Kidney glomerular epithelial cell (primary cell): ENCODE measurements at places on chromosomes 3 and 15.

- DNase-seq, result peak; percentile 82
These were observed 71.3 kb downstream of the SMAD6 start for GRCh38 chr15:66773129-66773873.

- DNase-seq, result no peak
These were observed 152.6 kb downstream of the ZNF621 start for GRCh38 chr3:40677321-40677720.

GRCh38 chr15:65953622-65954021 lies 84.3 kb downstream of the RAB11A start:
- no peak for DNase-seq

DNA sequence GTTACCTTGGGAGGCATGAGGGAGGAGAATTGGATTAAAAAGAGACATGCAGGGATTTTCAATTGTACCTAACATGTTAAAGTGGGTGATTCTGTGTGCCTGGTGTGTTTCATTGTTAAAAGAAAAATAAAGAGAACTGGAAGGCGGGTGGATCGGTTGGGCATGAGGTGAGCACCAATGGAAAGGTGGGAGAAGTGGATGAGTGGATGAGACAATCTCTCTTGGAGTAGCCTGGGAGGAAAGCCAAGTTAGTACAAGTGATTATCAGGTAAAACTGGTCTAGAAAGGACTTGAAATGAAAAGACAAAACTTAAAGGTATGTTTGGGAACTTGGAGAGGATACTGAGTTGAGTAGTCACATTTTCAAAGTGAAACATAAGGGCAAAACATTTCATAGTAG lies 12.1 kb downstream of the VEPH1 start:
- no peak for DNase-seq

- no peak for DNase-seq
These were observed 279.6 kb upstream of the GADL1 start for GRCh38 chr3:31174079-31174478.

- DNase-seq, result no peak
These were observed 1042.1 kb downstream of the TUSC7 start for GRCh38 chr3:117751651-117752050.

- peak; percentile 84 for DNase-seq
These were observed 14.8 kb downstream of the LOXL1 start for GRCh38 chr15:73941044-73941443.

DNA sequence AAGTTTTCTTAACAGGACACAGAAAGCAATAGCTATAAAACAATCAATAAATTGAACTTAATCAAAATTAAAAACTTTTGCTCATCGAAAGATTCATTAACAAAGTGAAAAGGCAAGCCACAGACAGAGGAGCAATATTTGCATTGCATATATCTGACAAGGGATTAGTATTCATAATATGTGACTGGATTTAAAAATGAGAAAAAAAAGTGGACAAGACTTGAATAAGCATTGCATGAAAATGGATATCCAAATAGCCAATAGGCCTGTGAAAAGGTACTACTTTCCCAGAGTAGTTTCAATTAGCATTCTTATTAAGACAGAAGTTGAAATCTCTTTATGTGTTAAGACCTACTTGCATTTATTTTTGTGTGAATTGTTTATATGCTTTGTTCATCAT lies 84.7 kb downstream of the CORO2B start:
- no peak for DNase-seq

DNA sequence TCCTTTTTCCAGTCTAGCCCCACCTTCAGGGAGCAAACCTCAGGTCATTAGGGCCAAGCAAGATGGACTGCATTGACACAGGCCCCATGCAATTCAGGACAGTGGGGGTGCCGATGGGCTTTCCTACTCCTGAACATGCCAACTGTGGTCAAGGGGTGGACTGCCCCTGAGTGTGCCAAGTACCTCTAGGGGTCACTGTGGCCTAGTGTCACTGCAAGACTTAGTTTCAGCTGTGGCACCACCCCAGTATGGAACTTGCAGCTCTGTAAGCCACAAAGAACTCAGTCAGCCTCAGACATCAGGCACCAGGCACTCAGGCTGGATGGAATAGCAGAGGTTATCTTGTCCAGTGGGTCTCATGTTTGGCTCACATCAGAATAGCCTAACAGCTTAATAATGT lies 32.3 kb downstream of the EXOG start:
- DNase-seq, result no peak

GRCh38 chr3:60528651-60529050 lies 722.6 kb downstream of the FHIT start:
- DNase-seq, result no peak

- DNase-seq, result peak; percentile 4
These were observed 3.0 kb downstream of the NAALADL2 start for GRCh38 chr3:174862101-174862500.

DNA sequence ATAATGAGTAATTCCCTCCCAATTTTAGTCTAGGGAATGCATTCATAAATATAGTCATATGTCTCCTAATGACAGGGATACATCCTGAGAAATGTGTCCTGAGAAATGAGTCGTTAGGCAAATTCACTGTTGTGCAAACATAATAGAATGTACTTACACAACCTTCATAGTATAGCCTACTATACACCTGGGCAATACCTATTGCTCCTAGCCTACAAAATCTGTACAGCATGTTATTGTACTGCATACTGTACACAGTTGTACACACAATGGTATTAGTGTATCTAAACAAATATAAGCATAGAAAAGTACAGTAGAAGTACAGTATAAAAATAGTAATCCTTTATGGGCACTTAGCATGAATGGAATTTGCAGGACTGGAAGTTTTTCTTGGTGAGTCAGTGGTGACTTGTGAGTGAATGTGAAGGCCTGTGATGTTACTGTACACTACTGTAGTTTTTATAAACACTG lies 6.6 kb downstream of the DTWD1 start:
- DNase-seq, result peak; percentile 80
